Right atrium auricular region (tissue), 2 donors: ENCODE measurements at places on chromosomes 12 and 14. TPM values are rescaled to one million over a fixed set of nuclear protein-coding genes. Genes with fewer than 3 reads are reported as not detected.

- H3K27ac ChIP-seq = peak overlapping the region; percentile 77
- H3K27me3 ChIP-seq = no peaks in the 10 kb centered on the region
- H3K4me1 ChIP-seq = peaks cover 39% of the 10 kb centered on the region
- peak overlapping the region; percentile 44 for H3K4me3 ChIP-seq
Observed at GRCh38 chr12:3752096-3752709, 706 bp downstream of the CRACR2A start.

GRCh38 chr12:68229956-68230355 is 4.3 kb upstream of the IL26 start:
- H3K4me3 ChIP-seq = no peak overlapping the region
- no peak for DNase-seq
- no peaks in the 10 kb centered on the region for H3K27me3 ChIP-seq
- H3K36me3 ChIP-seq = no peaks in the 10 kb centered on the region
- H3K4me1 ChIP-seq = no peaks in the 10 kb centered on the region

DNA sequence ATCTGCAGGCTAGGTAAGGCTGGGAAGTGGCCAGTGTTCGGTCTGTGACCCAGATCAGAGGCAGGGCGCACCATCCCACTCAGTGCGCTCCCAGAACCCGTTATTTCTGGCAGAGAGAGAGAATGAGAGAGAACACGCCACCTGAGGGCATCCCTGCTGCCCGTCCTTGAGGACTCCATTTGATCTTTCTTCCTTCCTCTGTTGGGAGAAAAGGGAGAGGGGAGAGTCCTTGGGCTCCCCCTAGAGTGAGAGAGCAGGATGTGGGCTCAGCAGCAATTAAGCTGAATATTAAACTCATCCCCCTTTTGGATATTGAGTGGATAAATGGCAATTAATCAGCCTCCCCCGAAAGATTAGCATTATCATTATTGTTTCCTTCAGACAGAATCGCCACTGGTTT is 70.6 kb downstream of the IFT43 start:
- no peaks in the 10 kb centered on the region for H3K27me3 ChIP-seq
- no peak for DNase-seq
- H3K27ac ChIP-seq = no peak overlapping the region
- H3K4me1 ChIP-seq = no peaks in the 10 kb centered on the region

DNA sequence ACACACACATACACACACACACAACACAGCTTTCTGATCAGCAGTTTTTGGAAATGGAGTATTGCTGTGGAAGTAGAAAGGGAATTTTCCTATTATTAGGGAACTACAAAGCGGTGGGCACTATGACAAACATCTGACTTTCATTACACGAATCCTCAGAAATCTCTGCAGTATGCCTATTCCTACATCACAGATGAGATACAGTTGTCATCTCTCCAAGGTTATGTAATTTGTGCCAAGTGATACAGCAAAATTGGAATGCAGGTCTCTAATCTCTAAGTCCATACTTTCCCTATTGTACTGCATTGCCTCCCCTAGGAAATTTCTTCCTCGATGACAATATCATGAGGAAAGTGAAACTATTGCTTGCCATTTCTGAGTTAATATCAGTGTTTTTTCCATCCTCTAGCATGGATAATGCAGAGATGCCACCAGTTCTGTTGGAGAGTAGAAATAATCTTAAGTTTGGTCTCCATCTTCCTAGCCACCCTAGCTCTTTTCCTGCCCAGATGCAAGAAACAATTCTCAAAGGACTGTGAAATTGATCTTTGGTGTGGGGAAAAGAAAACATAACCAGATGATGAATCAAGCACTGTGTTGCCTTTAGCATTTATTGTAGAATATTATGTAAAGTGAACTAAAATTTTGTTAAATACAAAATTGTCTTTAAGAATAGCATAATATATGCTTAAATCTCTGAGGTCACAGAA is 94.7 kb downstream of the ERGIC2 start:
- H3K4me1 ChIP-seq = no peaks in the 10 kb centered on the region
- no peak overlapping the region for H3K4me3 ChIP-seq
- no peak overlapping the region for H3K27ac ChIP-seq
- no peaks in the 10 kb centered on the region for H3K36me3 ChIP-seq
- no peaks in the 10 kb centered on the region for H3K27me3 ChIP-seq
- no peak for DNase-seq

- DNase-seq = no peak
- H3K27me3 ChIP-seq = no peaks in the 10 kb centered on the region
- H3K4me1 ChIP-seq = no peaks in the 10 kb centered on the region
Observed at GRCh38 chr12:108090932-108091678, 38.0 kb upstream of the WSCD2 start.

DNA sequence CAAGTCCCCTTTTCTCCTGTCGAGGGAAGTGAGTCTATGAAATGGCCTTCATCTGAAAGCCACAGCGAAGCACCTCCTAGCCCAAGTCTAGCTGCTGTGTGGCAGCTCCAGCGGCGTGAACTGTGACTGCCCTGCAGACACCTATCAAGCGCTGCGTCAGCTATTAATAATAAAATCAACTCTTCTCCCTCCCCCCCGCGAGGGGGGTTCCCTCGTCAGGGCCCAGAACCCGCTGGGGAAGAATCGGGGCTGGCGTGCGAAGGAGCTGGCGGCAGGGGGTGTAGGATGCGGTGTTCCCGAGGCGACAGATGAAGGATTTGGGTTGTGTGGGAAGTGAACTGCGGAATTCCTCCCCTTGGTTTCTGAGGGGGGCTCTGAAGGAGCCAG is 662 bp upstream of the ATP2A2 start:
- H3K4me1 ChIP-seq = peaks cover 23% of the 10 kb centered on the region
- H3K27me3 ChIP-seq = no peaks in the 10 kb centered on the region
- peak; percentile 74 for DNase-seq
- H3K4me3 ChIP-seq = peak overlapping the region; percentile 72
- peak overlapping the region; percentile 100 for H3K27ac ChIP-seq
- H3K36me3 ChIP-seq = peaks cover 38% of the 10 kb centered on the region

DNA sequence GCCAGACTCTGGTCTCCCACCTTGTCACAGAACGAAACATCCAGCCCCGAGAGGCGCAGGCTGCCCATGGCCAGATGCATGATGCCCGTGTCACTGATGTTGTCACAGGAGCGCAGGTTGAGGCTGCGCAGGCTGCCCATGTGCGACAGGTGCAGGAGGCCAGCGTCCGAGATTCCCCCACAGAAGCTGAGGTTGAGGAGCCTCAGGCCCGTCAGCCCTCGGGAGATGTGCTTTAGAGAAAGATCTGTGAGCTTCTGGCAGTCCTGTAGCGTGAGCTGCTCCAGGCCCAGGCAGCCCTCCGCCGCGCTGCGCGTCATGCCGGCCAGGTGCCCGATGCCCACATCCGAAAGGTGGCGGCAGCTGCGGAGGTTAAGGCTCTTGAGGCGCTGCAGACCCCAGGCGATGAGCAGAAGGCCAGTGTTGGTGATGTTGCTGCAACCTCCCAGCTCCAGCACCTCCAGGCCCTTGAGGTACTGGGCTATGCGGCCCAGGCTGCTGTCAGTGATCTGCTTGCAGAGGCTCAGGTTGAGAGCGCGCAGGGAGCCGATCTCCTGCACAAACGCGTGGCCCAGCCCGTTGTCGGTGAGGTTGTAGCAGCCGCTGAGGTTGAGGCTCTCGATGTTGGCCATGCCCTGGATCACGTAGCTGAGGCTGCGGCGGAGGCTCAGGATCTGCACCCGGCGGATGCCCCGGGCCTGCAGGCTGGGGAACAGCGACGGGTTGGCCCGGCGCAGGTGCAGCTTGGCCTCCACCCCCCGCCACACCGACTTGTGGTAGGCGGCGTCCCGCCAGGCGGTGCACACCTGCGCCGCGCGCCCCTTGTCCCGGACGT is 991 bp downstream of the FBXL14 start:
- peak overlapping the region; percentile 81 for H3K27ac ChIP-seq
- peaks cover 55% of the 10 kb centered on the region for H3K4me1 ChIP-seq
- DNase-seq = no peak
- H3K27me3 ChIP-seq = no peaks in the 10 kb centered on the region
- peak overlapping the region; percentile 87 for H3K4me3 ChIP-seq

GRCh38 chr12:19186722-19187661 is 57.5 kb downstream of the PLEKHA5 start:
- DNase-seq = no peak
- H3K36me3 ChIP-seq = no peaks in the 10 kb centered on the region
- H3K4me3 ChIP-seq = no peak overlapping the region
- peak overlapping the region; percentile 86 for H3K27ac ChIP-seq
- H3K4me1 ChIP-seq = no peaks in the 10 kb centered on the region

- H3K4me3 ChIP-seq = no peak overlapping the region
- no peaks in the 10 kb centered on the region for H3K36me3 ChIP-seq
- no peaks in the 10 kb centered on the region for H3K4me1 ChIP-seq
- no peak for DNase-seq
- H3K27ac ChIP-seq = no peak overlapping the region
- H3K27me3 ChIP-seq = no peaks in the 10 kb centered on the region
Observed at GRCh38 chr14:98514016-98514415, 758.0 kb downstream of the BCL11B start.

DNA sequence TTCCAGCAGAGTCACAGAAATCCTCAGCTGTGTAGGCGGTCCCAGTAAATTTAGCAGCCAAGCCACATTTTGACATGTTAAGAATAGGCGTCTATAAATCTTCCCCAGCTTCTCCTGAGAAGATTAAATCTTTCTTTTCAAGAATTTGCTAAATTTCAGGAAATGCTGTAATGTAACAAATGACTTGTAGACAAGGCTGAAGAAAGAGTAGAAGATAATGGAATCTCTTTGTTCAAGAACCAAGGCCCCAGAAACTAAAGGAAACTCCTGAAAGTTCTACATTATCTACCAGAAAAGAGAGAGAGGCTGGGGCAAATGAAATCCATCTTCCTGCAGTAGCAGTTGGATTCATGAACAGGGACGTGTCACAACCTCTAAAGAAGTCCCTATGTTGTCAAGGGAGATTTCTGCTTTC is 760.3 kb downstream of the NOVA1 start:
- no peaks in the 10 kb centered on the region for H3K27me3 ChIP-seq
- no peaks in the 10 kb centered on the region for H3K4me1 ChIP-seq
- DNase-seq = no peak
- no peak overlapping the region for H3K4me3 ChIP-seq
- H3K36me3 ChIP-seq = no peaks in the 10 kb centered on the region
- no peak overlapping the region for H3K27ac ChIP-seq

DNA sequence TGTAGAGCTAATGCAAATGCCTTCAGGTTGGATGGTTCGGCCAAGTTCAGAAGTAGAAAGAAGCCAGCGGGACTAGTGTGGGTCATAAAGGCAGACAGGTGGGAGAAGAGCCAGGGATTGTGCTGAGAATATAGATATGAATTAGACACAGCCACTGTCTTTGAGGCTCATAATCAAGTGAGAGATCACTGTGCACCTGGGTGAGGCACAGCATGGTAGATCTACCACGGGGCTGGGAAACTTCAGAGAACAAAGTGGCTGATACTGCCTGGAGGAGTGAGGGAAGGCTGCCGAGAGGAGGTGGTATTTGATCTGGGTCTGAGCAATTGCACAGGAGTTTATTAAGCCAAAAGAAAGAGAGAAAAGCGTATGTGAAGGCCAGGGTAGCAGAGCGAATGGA is 40.6 kb upstream of the CHST11 start:
- H3K27ac ChIP-seq = no peak overlapping the region
- no peaks in the 10 kb centered on the region for H3K36me3 ChIP-seq
- no peaks in the 10 kb centered on the region for H3K27me3 ChIP-seq
- H3K4me1 ChIP-seq = no peaks in the 10 kb centered on the region
- no peak for DNase-seq

DNA sequence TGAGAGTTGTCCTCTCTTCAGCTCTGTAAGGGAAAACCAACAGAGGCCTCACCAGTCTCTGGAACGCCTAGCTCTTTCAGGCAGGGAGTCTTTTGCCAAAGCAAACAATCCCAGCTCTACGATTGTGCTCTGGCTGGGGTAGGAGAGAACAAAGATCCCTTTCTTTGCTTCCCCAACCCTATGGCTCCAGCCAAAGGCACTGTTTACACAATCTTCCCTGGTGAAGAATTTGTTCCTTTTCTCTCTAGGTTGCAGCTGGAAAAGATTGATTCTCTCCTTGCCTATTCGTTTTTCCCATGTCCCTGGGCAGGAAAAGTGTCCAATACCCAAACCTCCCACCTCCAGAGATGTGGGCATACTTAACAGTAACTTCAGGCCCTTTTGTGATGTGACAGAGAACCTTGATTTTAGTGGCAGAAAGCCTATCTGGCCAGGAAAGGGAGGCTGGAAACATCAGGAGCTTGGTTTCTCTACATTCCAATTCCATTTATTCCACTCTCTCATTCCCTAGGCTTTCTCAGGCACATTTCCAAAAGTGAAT is 16.8 kb downstream of the ATP5MC2 start:
- DNase-seq = peak; percentile 82
- H3K36me3 ChIP-seq = peaks cover 10% of the 10 kb centered on the region
- H3K27ac ChIP-seq = peak overlapping the region; percentile 82
- H3K4me1 ChIP-seq = no peaks in the 10 kb centered on the region
- H3K27me3 ChIP-seq = no peaks in the 10 kb centered on the region
- H3K4me3 ChIP-seq = peak overlapping the region; percentile 3

- no peak for DNase-seq
- H3K4me1 ChIP-seq = no peaks in the 10 kb centered on the region
- H3K27me3 ChIP-seq = no peaks in the 10 kb centered on the region
- H3K36me3 ChIP-seq = peaks cover 18% of the 10 kb centered on the region
Observed at GRCh38 chr12:1448336-1448735, 146.0 kb downstream of the FBXL14 start.

- peak overlapping the region; percentile 97 for H3K27ac ChIP-seq
- peak overlapping the region; percentile 69 for H3K4me3 ChIP-seq
- H3K4me1 ChIP-seq = no peaks in the 10 kb centered on the region
- H3K36me3 ChIP-seq = no peaks in the 10 kb centered on the region
- no peaks in the 10 kb centered on the region for H3K27me3 ChIP-seq
Observed at GRCh38 chr14:87992346-87992717, 650 bp downstream of the GALC start.

- no peak overlapping the region for H3K4me3 ChIP-seq
- H3K4me1 ChIP-seq = no peaks in the 10 kb centered on the region
- no peak for DNase-seq
- H3K27ac ChIP-seq = no peak overlapping the region
Observed at GRCh38 chr12:64976131-64976530, 145.0 kb downstream of the WIF1 start.

HPD gene
- 1.3 TPM for total RNA-seq

ERP27 gene
- total RNA-seq = 0.70 TPM

HCAR3 gene
- not detected for total RNA-seq

CRADD gene
- total RNA-seq = 94.8 TPM

PMCH gene
- not detected for total RNA-seq

ANG gene
- total RNA-seq = 14.5 TPM

GPR68 gene
- total RNA-seq = 1.4 TPM

TAS2R9 gene
- not detected for total RNA-seq
